Effector memory CD8-positive, alpha-beta T cell (primary cell): ENCODE measurements at places on chromosomes 3 and 15.

DNA sequence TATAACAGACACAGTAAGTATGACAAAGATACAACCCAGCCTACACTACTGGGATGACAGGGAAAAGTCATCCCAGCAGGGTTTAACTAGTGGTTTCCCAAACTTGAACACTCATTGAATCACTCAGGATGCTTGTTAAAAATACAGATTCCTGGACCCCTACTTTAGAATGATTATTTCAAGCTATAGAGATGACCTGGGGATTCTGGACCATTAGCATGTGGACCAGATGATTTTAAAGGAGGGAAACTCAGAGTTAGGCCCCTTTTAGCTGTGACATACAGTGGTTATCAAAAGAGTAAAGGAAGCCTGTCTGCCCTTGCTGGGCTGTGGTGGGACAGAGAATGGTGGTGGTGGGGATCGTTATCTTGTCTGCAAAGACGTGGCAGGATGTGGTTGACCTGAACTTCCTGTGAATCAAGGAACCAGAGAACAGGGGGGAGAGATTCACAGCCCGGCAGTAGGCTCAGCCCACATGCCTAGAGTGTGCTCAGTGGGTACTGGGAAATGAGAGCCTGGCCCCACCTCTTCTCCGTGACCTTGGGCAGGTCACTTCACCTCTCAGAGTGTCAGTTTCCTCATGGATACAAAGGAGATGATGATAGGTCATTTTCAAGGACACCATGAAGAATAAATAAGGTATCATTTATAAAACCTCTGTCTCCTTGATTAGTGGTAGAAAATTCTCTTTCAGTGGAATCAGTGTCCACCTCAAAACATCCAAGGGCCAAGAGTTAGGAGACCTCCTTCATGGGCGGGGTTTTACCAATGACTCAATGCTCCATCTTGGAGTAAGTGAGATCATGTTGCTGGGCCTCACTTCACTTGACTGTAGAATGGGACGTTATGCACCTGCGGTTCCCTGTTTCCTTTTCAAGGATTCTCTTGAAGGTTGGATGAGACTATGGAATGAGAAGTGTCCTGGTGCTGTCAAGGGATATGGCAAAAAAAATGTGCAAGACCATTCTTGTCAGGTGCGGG lies 306.5 kb downstream of the RPLP1 start:
- DNase-seq: peak; percentile 87
- H3K27ac ChIP-seq: peak overlapping the region; percentile 19
- H3K27me3 ChIP-seq: no peaks in the 10 kb centered on the region
- H3K4me1 ChIP-seq: peaks cover 84% of the 10 kb centered on the region
- H3K4me3 ChIP-seq: peak overlapping the region; percentile 42

DNA sequence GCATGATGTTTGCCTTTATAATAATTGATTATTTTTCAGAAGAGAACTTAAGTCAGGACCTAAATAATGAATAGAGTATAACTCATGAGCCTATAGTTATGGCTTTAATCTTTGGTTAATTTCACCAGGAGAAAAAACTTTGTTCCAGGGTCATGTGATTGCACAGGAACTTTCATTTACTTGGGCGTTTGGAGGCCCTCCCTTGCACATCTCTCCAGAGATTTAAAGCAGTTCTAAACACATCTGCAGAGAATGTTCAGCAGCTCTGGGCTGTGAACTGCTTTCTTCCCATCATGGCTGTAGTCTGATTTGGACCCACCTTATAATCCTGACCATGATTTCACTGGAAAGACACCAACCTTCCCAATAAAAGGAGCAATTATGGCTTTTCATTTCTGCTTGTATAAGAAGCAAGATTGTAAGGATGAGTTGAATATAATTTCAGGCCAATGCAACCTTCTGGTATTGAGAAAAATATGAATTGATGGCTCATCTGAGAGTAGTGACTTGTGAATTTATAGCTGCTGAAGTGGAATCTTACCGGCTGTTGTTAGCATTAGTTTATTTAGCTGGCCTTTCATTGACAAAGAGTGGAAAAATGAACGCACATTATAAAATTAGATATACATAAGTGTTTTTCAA lies 80.9 kb upstream of the PRTG start:
- H3K4me1 ChIP-seq: no peaks in the 10 kb centered on the region
- peaks cover 10% of the 10 kb centered on the region for H3K27me3 ChIP-seq
- H3K36me3 ChIP-seq: no peaks in the 10 kb centered on the region

DNA sequence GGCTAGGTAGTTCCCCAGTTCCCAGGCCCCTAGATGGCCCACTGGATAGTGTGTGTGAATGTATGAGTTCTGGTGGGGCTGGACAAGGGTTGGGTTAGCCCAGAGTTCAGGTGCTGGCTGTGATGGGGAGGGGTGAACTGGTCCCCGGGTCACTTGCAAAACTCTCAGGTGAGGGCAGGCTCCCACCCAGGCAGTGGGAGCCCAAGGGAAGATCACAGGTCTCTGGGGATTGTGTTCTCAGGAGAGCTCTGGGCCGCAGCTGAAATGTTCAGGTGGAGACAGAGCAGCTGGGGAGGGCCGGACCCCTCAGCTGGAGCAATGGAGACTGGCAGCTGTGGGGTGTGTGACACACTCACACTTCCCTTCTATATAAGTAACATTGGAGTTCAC lies 12.8 kb upstream of the FAM98B start:
- peaks cover 3% of the 10 kb centered on the region for H3K4me1 ChIP-seq
- H3K27ac ChIP-seq: no peak overlapping the region
- peaks cover 44% of the 10 kb centered on the region for H3K27me3 ChIP-seq
- H3K36me3 ChIP-seq: peaks cover 2% of the 10 kb centered on the region
- no peak for DNase-seq

GRCh38 chr3:120559242-120560061 lies 36.7 kb upstream of the NDUFB4 start:
- DNase-seq: no peak
- H3K4me3 ChIP-seq: peak overlapping the region; percentile 60
- H3K4me1 ChIP-seq: peaks cover 3% of the 10 kb centered on the region
- H3K27me3 ChIP-seq: peaks cover 18% of the 10 kb centered on the region
- peaks cover 10% of the 10 kb centered on the region for H3K36me3 ChIP-seq

GRCh38 chr3:142019794-142020320 lies 129.5 kb downstream of the TFDP2 start:
- H3K27me3 ChIP-seq: no peaks in the 10 kb centered on the region
- no peak overlapping the region for H3K4me3 ChIP-seq
- peaks cover 16% of the 10 kb centered on the region for H3K4me1 ChIP-seq
- H3K27ac ChIP-seq: peak overlapping the region; percentile 59
- no peak for DNase-seq
- H3K36me3 ChIP-seq: peaks cover 4% of the 10 kb centered on the region

DNA sequence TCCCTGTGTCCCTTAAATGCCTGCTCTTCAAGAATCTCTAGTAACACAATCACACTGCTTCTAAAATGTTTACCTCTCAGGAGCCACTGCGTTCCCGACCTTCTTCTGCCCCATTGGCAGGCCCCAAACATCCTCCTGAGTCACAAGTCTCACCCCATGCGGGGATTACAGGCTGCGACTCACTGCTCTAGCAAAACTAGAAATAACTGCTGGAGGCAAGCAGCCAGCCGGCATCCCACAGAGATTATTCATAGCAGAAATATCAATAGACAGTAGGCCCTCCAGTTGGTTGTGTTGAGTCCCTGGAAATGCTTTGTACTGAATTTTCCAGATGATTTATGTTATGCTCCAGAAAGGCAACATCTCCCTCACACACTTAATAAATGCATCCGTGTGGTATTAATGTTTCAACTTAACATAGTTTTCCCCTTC lies 64.8 kb downstream of the RFTN1 start:
- H3K36me3 ChIP-seq: peaks cover 9% of the 10 kb centered on the region
- DNase-seq: no peak

GRCh38 chr3:144317961-144318360 lies 346.3 kb downstream of the DIPK2A start:
- no peaks in the 10 kb centered on the region for H3K27me3 ChIP-seq
- no peaks in the 10 kb centered on the region for H3K4me1 ChIP-seq
- no peaks in the 10 kb centered on the region for H3K36me3 ChIP-seq
- H3K4me3 ChIP-seq: no peak overlapping the region
- no peak overlapping the region for H3K27ac ChIP-seq

GRCh38 chr3:133393691-133394474 lies 6.0 kb upstream of the BFSP2 start:
- peaks cover 7% of the 10 kb centered on the region for H3K27me3 ChIP-seq
- no peak overlapping the region for H3K4me3 ChIP-seq
- no peak for DNase-seq

DNA sequence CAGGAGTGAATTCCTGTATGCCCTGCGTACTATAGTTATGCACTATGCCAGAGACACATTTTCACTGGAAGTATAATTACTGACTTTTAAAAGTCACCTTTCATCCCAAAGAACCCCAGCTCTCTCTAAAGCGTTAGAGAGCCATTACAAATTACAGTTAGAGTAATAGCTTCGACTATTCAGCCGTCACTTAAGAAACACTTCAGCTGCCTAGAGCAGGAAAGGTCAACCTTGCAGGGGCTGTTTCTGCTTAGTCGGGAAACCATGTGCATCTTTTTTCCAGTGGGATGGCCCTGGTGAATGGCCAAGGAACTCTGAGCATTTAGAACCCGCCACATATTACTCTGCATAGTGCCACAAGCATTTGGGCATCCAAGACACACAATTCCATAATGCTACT lies 235.9 kb downstream of the ARRDC4 start:
- H3K4me1 ChIP-seq: no peaks in the 10 kb centered on the region
- no peaks in the 10 kb centered on the region for H3K36me3 ChIP-seq
- H3K27me3 ChIP-seq: no peaks in the 10 kb centered on the region
- DNase-seq: no peak
- no peak overlapping the region for H3K4me3 ChIP-seq

DNA sequence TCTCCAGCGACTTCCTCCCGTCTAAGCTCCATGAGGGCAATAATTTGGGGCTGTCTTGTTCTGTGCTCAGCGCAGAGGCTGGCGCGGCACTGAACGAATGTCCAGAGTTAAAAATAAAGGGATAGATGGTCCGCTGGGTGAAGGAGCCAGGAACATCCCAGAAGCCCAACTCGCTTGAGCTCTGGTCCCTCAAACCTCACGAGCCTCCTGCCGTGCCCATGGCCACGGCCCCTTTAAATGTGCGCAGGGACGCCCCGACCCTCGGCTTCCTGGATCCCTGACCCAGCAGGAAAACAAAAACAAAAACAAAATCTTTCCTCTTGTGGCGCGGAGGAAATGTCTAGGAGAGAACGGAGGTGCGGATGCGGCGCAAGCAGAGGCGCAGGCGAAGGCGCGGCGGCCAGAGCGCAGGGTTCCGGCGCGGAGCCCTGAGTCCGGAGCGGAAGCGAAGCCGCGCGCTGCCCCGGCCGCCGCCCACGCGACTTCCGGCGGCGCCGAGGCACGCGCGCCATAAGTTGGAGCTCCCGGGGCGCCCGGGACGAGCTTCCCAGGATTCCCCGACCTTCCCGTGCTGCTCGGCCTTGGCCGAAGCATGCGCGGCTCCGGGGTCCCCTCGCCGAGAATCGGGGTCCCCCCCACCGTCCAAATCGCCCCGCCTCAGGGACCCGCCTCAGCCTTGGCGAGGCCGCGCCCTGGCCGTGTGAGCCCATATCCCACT lies 52.9 kb upstream of the WNT7A start:
- no peak for DNase-seq
- H3K4me3 ChIP-seq: peak overlapping the region; percentile 64
- peaks cover 3% of the 10 kb centered on the region for H3K36me3 ChIP-seq
- H3K27me3 ChIP-seq: peaks cover 26% of the 10 kb centered on the region
- no peaks in the 10 kb centered on the region for H3K4me1 ChIP-seq

- peaks cover 38% of the 10 kb centered on the region for H3K27me3 ChIP-seq
- no peak for DNase-seq
- no peak overlapping the region for H3K27ac ChIP-seq
- H3K4me3 ChIP-seq: no peak overlapping the region
- no peaks in the 10 kb centered on the region for H3K4me1 ChIP-seq
These were observed 124.2 kb downstream of the TFG start for GRCh38 chr3:100833483-100833882.

DNA sequence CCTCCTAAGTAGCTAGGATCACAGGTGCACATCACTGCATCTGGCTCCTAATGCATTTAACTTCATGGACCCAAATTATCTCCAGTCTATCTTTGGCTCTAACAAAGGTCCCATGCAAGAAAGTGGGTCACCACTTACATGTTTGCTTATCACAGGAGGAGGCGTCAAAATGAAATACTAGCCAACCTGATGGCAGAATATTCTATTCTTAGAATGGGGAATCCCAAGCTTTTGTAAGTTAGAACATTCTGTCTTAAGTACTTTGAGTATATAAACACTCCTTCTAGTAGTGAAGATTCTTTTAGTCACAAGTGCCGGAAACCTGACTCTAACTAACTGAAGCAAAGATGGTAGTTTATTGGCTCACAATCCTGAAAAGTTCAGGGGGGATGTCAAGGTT lies 72.0 kb upstream of the ADAMTS9 start:
- no peaks in the 10 kb centered on the region for H3K27me3 ChIP-seq
- H3K27ac ChIP-seq: no peak overlapping the region
- H3K4me3 ChIP-seq: no peak overlapping the region
- H3K4me1 ChIP-seq: no peaks in the 10 kb centered on the region

DNA sequence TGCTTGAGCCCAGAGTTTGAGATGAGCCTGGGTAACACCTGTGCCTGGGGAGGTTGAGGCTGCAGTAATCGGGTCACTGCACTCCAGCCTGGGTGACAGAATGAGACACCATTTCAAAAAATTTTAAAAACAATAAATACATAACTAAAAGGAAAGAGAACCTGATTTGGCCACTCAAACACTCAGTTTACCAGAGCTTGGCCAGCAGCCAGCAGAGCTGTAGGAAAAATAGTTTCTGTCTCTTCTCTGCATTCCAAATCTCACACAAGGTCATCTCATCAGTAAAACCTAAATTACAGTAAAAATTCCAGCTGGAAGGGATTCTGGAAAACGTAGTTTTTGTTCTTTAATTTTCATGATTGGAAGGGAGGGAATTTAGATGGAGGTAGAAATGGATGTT lies 7.8 kb upstream of the PPM1L start:
- peaks cover 13% of the 10 kb centered on the region for H3K27me3 ChIP-seq
- no peak for DNase-seq
- H3K27ac ChIP-seq: no peak overlapping the region
- no peaks in the 10 kb centered on the region for H3K4me1 ChIP-seq
- no peak overlapping the region for H3K4me3 ChIP-seq
- H3K36me3 ChIP-seq: peaks cover 3% of the 10 kb centered on the region

DNA sequence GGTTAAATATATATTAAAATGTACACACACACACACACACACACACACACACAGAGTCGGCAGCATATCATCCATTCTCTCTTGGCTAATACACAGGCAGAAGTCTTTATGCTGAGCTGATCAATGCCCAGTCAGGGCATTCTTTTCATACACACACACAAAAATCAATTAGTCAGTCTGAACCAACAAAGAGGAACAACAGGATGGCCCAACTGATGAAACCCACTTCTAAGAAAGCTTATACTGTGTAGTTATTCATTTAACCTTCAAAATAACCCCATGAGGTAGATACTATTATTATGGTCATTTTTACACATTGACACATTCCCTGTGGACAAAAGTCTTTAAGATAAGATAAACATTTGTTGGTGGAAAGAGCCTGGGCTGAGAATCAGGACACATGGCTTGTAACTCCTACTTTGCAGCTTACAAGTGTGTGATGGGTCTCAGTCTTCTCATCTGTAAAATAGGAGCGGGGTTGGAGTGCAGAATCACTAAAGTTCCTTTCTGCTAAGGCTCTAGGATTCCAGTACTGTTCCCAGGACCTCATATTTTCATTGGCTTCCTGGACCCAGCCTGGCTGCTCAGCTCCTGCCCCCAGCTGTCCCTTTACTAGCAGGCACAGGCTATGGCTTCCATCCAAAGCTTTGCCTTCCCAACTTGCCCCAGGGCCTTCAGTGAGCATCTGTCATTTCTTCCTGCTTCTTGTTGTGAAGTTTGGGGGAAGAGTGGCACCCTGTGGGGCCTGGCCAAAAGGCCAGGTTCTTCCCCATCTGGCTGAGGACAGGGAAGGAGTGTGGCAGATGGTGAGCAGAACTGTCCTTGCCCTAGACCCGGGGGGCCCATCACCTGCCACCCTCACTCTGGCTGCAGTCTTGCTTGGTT lies 27.2 kb upstream of the GLCE start:
- no peak overlapping the region for H3K4me3 ChIP-seq
- H3K27ac ChIP-seq: no peak overlapping the region
- no peak for DNase-seq
- H3K36me3 ChIP-seq: no peaks in the 10 kb centered on the region
- peaks cover 30% of the 10 kb centered on the region for H3K27me3 ChIP-seq
- no peaks in the 10 kb centered on the region for H3K4me1 ChIP-seq
